ENCODE measurements at places on chromosomes 11 and 22.

DNA sequence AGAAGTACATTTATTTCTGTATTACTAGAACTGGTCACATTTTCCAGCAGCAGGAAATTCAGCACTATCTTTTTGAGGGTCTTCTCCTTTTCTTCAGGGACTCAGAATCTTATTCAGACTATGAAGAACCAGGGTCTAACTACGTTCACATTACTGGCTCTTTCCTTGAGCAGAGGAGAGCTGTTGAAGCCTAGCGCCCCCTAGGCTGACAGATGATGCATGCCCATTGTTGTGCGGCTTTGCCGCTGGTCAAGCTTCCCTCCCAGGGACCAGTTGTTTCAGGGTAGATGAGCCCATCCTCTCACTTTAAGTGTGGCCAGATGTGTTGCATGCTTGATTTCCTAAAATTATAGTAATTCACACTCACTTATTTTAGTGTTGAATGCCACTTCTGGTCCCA is 168.2 kb upstream of the PDGFD start:
- DNase-seq: no peak

- DNase-seq: no peak
These were observed 653 bp downstream of the GRK3 start for GRCh38 chr22:25564979-25565677.

GRCh38 chr11:109677876-109678275 is 255.9 kb downstream of the C11orf87 start:
- no peak for DNase-seq

DNA sequence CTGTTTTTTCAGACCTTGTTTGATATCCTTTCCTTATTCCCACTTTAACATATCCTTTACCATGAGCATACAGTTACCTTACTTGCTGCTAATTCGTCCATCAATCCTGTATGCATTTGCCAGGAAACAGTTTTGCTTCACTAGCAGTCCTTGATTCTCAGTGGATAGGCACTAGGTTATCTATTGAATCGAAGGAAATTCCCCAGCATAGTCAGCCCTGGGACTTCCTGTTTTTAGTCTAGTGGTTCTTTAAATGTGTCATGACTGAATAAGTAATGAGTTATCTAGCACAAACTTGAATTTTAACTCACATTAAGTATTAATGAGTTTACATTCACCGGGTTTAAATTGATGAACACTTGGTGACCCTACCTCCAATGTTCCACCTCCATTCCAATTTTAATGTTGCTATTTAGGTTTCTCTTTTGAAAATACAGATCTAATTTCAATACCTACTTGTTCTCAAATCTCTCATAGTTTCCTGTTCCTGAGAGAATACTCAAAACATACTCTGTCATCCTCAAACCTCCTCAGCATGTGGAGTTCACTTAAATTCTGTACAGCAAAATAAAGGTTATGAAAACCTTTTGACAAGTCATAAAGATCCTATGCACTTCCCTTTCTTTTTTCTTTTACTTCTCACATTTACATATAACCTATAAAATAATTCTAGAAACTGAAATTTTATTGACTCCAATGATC is 1375.1 kb upstream of the TENM4 start:
- no peak for DNase-seq

DNA sequence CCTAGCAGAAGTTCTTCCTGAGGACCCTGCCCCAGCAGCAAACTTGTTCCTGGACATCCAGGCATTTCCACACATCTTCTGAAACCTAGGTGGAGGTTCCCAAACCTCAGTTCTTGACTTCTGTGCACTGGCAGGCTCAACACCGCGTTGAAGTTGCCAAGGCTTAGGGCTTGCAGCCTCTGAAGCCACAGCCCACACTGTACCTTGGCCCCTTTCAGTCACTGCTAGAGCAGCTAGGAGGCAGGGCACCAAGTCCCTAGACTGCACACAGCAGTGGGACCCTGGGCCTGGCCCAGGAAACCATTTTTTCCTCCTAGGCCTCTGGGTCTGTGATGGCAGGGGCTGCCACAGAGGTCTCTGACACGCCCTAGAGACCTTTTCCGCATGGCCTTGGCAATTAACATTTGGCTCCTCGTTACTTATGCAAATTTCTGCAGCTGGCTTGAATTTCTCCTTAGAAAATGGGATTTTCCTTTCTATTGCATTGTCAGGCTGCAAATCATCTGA is 159.0 kb downstream of the SBF2 start:
- no peak for DNase-seq

GRCh38 chr22:24805790-24806662 is at the start of gene SGSM1:
SGSM1 (plus strand) TSS chr22:24806211; CDS start chr22:24806326, 115 bp downstream.
- peak; percentile 75 for DNase-seq

DNA sequence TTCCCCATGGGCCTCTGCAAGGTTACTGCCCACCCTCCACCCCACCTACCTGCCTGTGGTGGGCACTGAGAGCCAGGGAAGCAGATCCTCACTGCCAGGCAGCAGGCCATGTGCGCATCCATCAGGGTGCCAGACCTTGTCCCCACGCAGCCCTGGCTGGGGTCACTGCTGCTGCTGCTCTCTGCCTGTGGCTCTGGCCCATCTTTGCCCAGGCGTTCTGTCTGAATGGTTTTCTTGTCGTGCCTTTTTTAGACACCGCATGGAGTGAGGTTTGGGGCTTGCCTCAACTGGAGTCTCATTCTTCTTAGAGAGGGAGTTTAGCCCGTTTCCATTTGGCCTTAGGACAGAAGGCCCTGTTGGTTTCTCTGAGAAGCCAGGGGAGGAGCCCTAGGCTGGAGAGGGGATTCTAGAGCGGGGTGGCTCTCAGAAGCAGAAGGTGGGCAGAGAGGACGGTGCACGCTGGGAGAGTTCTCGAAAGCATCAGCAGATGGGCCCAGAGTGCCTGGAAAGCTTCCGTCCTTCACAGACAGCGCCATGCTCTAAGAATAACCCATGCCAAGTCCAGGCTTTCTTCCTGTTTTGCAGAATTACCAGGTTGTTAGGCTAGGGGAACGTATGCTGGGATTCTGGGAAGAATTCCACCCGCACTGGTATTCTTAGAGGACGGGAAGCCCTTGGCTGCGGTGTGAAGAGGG is 8.1 kb downstream of the TANGO2 start:
- DNase-seq: no peak

DNA sequence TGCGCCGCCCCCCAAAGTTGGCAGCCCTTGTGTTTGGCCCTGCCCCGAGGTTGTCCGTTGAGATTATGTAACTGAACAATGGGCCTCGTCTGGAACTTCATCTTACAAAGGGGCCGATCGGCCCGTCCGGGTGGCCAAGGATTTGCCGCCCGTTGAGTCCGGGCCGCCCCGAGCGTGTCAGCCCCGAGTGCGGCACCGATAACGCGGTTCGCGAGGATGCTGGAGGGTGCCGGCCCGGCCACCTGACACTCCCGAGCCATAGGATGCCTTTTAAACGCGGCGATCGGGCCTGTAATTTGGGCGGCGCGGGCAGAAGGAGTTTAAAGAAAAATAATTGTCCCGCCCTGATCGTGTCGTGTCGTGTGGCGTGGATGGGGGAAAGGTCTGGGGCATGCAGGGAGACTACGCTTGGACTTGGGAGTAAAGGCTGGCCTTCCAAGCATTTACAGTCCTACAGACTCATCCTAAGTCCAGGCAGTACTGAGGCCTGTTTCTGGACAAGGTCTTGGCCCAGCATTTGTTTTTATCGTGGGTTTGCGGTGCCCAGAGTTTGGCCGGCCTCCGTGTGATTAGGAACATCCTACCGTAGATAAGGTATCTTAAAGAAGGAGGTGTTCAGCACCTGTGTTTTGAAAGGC is 1.3 kb downstream of the WEE1 start:
- no peak for DNase-seq

DNA sequence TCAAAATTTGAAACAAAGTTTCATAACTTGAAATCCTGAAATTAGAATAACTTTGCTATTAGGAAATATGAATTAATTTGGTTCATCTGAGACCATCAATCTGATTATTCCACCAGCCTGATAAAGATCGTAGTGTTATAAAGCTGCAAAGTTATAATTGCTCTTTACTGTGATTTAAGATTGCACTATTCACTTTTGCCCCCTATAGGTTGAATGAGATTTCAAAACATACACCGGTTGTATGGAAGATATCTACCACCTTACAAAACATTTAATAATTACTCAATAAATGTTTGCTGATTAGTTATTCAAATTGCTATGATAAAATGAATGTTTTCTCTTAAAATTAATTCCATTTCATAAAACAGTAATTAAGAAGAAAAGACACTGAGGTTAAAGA is 26.1 kb downstream of the APIP start:
- no peak for DNase-seq

DNA sequence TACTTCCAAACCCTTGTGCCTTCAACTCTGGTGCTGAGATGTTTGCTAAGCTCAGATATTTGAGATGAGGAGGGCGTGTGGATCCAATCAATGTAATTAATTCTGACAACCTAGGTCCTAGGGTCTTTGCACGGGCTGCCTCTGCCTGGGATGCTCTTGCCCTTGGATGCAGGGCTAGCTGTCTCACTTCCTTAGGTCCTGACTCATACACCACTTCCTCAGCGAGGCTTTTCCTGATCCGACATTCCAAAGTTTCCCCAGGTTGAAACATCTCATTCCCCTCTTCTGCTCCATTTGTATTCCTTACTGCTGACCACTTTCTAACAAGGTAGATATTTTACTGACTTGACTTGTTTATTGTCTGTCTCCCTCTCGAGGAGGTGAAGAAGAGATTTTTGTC is 43.0 kb upstream of the NTM start:
- no peak for DNase-seq

DNA sequence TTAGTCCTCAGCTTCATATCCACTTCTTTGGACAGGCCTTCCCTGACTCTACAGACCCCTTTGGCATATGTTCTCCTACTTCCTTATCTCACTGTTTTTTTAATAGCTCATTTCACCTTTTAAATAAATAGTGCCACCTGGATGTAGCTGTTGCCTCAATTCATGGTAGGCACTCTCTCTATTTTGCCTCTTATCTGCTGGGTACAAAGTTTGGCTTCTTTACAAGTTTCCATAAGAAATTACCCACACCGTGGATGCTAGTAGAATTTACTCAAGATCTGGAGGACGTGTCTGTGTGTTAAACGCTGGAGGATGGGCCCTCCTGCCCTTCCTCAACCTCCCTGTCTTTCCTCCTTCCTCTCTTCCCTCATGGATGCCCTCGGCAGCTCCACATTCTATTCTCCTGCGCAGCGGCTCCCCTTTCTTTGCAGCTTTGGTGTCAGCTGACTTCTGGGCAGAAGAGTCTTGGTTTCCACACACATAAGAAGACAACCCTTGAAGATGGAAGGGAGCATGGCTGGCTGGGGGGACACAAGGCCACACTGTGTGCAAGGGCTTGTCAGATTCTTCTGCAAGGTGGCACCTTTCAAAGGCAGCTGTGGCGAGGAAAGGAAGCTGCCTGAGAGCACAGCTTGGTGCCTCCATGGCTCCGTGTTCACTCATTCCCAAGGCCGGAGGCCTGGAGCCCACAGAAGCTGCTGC is 212.6 kb downstream of the SNX19 start:
- DNase-seq: no peak

GRCh38 chr11:105274631-105275030 is 135.1 kb upstream of the CARD18 start:
- no peak for DNase-seq

DNA sequence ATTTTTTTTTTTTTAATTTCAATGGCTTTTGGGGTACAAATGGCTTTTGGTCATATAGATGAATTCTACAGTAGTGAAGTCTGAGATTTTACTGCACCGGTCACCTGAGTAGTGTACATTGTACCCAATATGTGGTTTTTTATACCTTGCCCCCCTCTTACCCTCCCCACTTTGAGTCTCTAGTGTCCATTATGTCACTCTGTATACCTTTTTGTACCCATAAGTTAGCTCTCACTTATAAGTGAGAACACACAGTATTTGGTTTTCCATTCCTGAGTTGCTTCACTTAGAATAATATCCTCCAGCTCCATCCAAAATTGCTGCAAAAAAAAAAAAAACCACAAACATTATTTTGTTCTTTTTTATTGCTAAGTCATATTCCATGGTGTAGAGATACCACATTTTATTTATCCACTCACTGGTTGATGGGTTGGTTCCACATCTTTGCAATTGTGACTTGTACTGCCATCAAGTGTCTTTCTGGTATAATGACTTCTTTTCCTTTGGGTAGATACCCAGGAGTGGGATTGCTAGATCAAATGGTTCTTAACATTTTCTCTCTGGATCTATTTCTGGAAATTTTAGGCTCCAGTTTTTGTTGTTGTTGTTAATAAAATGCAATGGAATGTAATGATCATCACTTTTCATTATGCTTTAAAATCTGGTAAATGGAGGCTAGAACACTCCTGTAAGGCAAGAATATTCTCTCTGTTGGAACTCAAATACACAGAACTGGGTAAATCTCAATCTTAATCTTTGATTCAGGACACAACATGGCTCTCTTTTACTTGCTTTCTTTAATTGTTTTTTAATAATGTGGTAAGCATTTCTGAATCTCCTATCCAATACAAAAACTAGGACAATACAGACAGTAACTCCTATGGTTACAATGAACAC is 10.3 kb downstream of the NEAT1 start:
- DNase-seq: no peak

GRCh38 chr11:19982774-19983495 is 177.3 kb downstream of the DBX1 start:
- no peak for DNase-seq

GRCh38 chr11:81080476-81080875 is 1639.6 kb upstream of the TENM4 start:
- no peak for DNase-seq

DNA sequence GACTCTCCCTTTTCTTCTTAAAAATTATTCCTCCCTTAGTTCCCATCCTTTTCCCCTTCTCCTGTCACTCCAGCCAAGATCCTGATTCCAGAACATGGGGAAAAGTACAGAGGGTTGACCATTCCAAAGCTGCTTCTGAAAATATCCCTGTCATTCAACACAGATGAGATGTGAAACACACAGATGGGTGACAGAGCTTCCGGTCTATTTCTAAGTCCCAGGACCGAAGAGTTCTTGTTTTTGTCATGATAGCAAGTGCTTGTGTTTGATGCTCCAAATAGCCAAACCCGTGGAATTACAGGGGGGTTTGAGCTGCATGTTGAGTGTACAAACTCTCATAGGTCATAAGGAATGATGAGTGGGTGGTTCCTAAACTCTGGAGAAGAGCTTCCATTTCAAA is 57.9 kb downstream of the PARVA start:
- DNase-seq: no peak

GRCh38 chr11:31799435-31800397 is 11.4 kb downstream of the PAX6 start:
- no peak for DNase-seq

- no peak for DNase-seq
These were observed 5.9 kb upstream of the ADORA2A start for GRCh38 chr22:24421428-24421931.

DNA sequence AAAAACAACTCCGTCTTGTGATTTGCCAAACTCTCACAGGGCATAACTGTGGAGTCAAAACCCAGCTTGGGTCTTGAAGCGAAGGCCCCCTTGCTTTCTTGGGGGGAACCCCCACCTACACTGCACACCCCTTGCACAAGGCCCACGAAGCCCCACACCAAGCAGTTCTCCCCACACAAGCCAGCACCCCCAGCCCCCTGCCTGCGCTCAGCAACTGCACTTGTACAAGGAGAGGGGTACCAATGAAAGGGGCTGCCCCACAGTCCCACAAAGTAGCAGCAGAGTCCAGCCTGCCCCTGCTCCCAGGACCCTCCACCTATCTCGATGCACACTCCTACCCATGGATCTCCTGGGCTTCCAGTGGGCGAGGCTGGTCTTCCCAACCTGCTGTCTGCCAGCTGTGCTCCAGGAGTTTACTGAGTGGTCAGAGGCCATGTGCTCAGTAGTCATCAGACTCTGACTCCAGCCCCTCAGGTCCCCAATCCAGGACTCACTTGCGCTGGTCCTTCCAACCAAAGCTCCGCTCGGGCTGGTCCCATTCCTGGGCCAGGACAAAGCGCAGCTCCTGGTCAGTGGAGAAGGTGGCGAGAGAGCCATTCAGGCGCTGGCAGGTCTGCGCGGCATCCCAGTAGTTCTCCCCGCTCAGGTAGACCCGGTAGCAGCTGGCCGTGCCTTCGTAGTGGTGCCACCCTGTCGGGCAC is 57.7 kb downstream of the DGCR2 start:
- DNase-seq: no peak

All from stimulated activated CD4-positive, alpha-beta T cell treated with anti-CD3 and anti-CD28 coated beads, Interleukin-15, amount 100 ng/mL, for 48 hours (primary cell).